ENCODE measurements at places on chromosomes 1 and 21. TPM values are rescaled to one million over a fixed set of nuclear protein-coding genes. Genes with fewer than 3 reads are reported as not detected.

The DISP3 gene
- total RNA-seq = 0.31 TPM

The UBASH3A gene
- 0.16 TPM for total RNA-seq

The CD1D gene
- total RNA-seq = not detected

The OLIG2 gene
- not detected for total RNA-seq

The CLEC20A gene
- not detected for total RNA-seq

The PMF1 gene
- 62.7 TPM for total RNA-seq

The CD1B gene
- total RNA-seq = not detected

The KRTAP19-7 gene
- total RNA-seq = not detected

The EDARADD gene
- 3.4 TPM for total RNA-seq

The AMIGO1 gene
- 1.1 TPM for total RNA-seq

The FALEC gene
- not detected for total RNA-seq

The S100A1 gene
- total RNA-seq = 0.63 TPM

The SPRR3 gene
- not detected for total RNA-seq

The LRRC53 gene
- not detected for total RNA-seq

The DPYD gene
- total RNA-seq = 1.7 TPM

The GOLPH3L gene
- 16.4 TPM for total RNA-seq

The MAN1C1 gene
- 0.20 TPM for total RNA-seq

The FBXO2 gene
- total RNA-seq = 8.7 TPM

The PDC gene
- not detected for total RNA-seq

The CD34 gene
- not detected for total RNA-seq

The MXRA8 gene
- total RNA-seq = 0.21 TPM

The SERPINC1 gene
- 0.06 TPM for total RNA-seq

The CAMSAP2 gene
- 18.3 TPM for total RNA-seq

The KCNJ6 gene
- total RNA-seq = 3.0 TPM

The AUNIP gene
- total RNA-seq = 8.0 TPM

The ETV3L gene
- not detected for total RNA-seq

The HSD3B1 gene
- not detected for total RNA-seq

The ASAP3 gene
- 4.0 TPM for total RNA-seq

The RGS8 gene
- total RNA-seq = not detected

The HSPA6 gene
- total RNA-seq = 2.4 TPM

The MAP3K7CL gene
- 1.5 TPM for total RNA-seq

The TMEM269 gene
- 0.08 TPM for total RNA-seq

The SFN gene
- total RNA-seq = 565 TPM

The TAS1R3 gene
- total RNA-seq = 0.12 TPM

The TNFRSF8 gene
- total RNA-seq = 0.10 TPM

The HOOK1 gene
- 0.37 TPM for total RNA-seq

The NPR1 gene
- 0.82 TPM for total RNA-seq

The TMEM240 gene
- 0.45 TPM for total RNA-seq

The RIPK4 gene
- total RNA-seq = 16.3 TPM

The RHD gene
- total RNA-seq = not detected

The CFHR3 gene
- total RNA-seq = 0.10 TPM

The TNFAIP8L2 gene
- total RNA-seq = not detected

The SPRR5 gene
- not detected for total RNA-seq

The NBPF6 gene
- total RNA-seq = not detected

The KRTAP10-6 gene
- total RNA-seq = not detected

Measured in A549 treated with CORT108297 at 1 μM for 4 hours (cell line).